Fibroblast of mammary gland (primary cell): ENCODE measurements at places on chromosomes 1 and 21.

DNA sequence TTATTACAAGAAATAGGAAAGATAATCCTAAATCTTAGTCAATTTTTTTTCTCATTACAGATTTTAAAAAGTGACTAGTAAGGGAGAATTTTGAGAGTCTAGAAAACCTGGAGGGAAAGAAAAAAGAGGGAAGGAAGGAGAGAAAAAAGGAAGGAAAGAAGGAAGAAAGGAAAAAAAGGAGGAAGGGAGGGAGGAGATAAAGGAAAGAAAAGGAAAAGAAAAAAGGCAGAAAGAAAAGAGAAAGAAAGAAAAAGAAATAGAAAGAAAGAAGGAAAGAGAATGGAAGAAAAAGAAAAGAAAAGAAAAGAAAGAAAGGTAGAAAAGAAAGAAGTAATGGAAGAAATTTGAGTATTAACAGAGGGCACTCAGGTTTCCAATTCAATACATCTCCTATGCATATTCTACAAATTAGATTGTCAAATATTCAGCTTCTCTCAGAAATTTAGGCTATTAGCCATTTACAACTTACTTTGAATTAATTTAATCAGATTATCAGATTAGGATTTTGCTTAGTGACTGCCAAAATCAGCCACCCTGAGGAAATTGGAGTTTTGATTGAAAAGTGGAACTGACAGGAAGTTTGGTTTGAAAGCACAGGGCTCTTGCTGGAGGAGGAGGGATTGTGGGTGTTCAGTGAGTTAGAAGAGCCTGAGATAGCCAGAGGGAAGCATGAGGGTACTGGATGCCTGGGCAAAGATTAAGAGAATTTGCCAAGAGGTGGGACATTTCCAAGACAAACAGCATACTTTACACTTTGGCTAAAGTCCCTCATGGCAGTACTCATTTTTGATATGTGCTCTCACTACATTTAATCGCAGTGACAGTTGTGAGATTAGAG lies 677.8 kb downstream of the USP25 start:
- no peak for DNase-seq

DNA sequence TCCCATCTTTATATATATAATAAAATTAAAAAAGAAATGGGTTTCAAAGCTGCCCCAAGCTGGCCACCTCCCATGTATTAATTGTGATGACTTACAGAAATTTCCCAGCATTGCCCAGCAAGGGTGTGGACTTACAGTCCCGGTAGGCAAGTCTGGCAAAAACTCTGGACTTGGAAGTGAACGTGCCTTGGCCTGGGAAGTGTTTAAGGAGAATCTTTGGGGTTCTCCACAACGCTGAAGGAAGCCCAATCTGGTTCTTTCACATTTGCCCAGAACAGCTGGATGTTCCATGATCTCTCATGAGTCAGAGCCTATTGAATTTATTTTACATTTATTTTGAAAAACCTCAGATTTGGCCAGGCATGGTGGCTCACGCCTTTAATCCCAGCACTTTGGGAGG lies 98.4 kb upstream of the SLC45A1 start:
- DNase-seq = peak; percentile 63

DNA sequence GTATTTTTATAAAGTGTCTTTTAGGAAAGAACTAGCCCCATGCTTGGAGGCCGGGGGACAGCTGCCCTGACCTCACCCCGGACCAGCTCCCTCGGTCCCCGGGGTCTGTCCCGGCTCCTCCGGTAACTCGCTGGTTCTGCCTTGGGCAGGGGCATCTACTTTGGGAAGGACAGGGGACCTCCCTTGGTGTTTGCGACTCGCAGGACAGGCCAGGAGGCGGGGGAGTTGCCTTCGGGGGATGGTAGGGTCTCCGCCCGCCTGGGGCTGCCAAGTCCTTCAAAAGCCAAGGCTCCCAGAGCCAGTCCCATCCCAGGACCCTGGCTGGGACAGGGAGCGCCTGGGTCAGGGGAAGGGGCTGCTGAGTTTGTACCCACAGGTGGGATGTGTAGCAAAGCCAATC lies 157.9 kb downstream of the PEX14 start:
- no peak for DNase-seq

DNA sequence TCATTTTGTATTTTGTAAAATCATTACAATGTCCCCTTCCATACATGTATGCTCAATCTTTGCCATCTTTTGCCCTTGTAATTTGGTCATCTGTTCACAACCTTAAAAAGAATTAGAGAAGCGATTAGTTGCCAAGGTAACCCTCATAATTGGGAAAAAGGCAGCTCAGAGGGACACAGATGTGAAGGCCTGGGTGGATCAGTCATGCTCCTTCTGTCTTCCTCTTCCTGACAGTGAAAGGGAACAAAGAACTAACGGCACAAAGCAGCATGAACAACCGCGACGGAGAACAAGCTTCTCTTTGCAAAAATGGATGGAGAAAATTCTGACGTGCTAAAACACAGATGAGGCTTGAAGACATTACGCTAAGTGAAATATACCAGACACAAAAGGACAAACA lies 78.7 kb upstream of the COG2 start:
- DNase-seq = no peak
